ENCODE measurements at places on chromosomes 6 and 20. TPM values are rescaled to one million over a fixed set of nuclear protein-coding genes. Genes with fewer than 3 reads are reported as not detected.

The TRAPPC3L gene
- total RNA-seq, result not detected

The NNAT gene
- total RNA-seq, result 44.4 TPM

The MOCS1 gene
- 90.1 TPM for total RNA-seq

The SLC17A2 gene
- not detected for total RNA-seq

The PTCHD4 gene
- total RNA-seq, result 0.72 TPM

The UBE3D gene
- total RNA-seq, result 8.0 TPM

The KIF25 gene
- not detected for total RNA-seq

DNA sequence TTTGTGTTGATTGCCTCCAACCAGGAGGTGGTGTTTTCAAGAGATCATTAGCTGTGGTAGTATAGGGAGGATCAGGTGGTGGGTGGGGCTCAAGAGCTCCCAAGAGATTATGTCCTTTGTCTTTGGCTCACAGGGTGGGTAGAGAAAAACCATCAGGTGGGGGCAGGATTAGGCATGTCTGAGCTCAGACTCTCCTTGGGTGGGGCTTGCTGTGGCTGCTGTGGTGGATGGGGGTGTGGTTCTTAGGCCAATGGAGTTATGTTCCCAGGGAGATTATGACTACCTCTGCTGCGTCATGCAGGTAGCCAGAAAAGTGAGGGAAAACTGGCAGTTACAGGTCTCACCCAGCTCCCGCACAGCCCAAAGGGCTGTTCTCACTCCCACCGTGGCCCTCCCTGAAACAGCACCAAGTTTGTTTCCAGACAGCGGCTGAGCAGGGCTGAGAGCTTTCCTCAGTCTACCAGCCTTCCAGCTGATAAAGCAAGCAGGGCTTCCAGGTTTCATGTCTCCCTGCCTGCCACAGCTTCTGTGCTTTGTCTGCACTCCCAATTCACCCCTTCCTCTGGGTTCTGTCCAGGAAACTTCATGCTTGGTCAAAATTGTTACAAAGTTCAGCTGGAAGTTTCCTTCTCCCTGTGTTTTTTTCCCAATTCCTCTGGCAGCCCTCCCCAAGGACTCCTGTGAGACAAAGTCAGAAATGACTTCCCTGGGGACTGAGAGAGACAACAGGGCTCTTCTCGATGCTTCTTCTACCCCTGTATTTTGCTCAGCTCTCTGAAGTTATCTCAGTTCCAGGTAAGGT is 481.1 kb upstream of the MAN1A1 start:
- DNase-seq, result no peak

DNA sequence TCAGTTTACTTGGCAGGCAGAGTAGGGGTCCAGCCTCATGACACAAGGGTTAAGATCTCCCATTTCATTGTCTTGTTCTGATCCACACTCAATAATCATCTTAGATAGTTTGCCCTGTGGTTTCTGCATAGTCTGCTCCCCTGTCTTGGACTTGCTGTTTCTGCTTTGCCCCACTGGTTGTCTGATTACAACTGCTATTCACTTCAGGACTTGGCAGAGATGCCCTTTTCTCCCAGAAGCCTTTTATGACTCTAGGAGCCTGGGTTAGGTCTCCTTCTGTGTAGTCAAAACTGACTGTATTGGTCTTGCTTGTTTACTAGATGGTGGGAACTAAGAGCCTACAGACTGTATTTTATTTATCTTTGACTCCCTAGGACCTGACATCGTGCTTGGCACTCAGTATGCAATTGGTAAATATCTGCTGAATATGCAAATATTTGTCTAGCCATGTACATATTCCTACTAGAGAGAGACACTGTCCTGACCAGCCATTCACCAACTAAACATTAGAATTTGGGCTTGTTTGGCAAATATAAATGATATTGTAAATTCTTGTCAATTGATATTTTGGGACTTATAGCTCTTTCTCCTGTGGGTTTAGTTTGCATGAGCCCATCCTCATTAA is 165.9 kb upstream of the KCNK16 start:
- DNase-seq, result no peak

DNA sequence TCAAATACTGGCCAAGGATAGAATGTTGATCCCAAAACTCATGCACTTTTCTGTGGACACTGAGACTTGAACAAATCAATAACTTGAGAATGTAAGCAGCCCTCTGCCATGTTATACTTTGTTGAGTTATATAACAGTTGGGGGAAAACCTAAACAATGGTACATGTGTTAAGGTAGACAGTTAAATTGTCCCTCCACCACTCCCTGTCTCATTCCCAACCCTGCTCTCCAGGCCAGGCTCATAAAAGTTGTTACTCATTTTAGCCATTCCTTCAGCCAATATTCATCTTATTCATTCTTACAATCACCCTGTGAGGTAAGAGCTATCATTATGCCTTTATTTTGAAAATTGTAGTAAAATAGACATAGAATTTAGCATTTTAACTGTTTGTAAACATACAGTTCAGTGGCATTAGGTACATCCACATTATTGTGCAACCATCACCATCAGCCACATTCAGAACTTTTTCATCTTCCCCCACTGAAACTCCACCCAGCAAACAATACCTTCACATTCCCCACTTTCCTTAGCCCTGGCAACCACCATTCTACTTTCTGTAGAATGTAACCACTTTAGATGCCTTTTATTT is 38.2 kb upstream of the IER3 start:
- no peak for DNase-seq

- no peak for DNase-seq
These were observed 312.8 kb upstream of the JAG1 start for GRCh38 chr20:10986586-10986985.

DNA sequence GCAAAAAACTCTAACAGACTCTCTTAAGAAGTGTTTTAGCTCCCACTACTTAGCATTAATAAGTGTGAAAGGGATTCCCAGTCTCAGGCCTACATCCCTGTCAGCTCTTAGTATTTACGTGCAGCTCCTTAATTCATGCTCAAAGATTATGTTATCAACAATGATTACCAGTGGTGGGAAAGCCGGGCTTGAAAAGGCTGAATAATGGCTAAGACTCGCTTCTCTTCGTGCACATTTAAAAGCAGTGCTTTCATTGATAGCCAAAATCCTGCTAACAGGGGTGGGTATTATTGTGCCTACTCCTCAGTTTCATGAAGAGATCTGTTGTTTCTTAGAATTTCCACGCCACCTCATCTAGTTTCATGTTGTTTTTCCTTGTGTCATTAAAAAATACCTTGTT is 518.8 kb downstream of the GRIK2 start:
- no peak for DNase-seq

DNA sequence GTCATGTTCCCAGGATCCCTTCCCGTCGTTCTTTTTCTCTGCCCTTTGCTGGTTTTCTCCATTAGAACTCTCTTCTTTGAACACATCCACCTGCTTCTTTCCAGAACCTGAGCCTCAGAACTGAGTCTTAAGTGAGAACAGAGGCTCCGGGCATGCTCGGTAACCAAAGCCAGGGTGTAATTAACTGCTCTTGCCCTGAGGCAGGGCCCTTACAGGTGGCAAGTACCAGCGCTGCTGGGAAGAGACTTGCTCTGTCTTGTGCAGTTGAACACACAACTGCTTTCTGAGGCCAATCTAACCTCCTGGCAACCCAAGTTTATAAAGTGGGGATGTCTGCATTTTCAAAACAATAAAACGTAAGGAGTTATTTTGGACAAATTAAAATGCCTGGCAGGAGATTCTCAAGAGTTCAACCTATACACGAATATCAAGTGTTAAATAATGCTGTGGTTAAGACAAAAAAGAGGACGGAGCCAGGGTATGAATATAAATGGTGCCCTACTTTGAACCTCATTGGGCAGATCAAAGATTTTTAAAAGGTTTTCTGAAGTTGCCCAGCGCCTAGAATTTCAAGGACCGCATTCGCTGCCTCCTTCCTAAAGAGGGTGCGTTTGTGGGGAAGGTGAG is 12.4 kb upstream of the DEK start:
- DNase-seq, result no peak

- no peak for DNase-seq
These were observed 481.3 kb upstream of the CITED2 start for GRCh38 chr6:139855671-139856311.

DNA sequence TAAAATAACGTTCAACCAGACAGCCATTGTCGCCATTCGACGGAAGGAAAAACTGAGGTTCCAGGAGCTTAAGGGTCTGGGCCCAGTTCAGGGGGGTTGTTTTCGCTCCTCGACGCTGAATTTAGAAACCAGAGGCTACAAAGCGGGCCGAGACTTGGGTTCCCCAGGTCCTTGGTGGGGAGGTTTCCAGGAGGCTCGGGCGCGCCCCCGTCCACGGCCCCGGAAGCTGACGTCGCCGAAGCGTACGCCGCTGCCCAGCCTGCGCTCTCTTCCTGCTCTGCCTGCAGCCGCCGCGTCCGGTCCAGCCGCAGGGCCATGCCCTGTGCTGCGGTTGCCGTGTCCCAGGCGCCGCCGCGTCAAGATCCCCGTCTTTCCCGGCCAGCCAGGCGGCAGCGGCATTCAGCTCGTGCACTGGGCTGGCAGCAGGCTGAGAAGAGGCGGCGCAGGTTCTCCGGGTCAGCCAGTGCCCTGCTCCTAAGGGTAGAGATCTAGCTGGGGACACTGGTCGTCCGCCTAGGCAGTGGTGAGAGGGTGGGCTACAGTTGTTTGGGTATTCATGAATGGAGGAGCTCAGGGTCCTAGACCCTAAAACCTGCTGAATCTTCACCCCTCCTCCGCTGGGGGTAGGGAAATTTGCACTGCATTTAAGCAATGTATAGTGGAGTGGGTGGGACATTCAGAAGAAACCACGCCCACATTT is 901 bp upstream of the TRIM26 start:
- DNase-seq, result peak; percentile 30

GRCh38 chr6:17289630-17290061 is 8.5 kb downstream of the RBM24 start:
- no peak for DNase-seq

GRCh38 chr20:57013217-57013616 is 253.2 kb downstream of the BMP7 start:
- DNase-seq, result no peak

GRCh38 chr20:46014517-46015396 is 6.0 kb downstream of the MMP9 start:
- DNase-seq, result no peak

GRCh38 chr6:163080228-163080627 is 334.3 kb upstream of the QKI start:
- no peak for DNase-seq

GRCh38 chr6:1960486-1961142 is 284.8 kb downstream of the GMDS start:
- no peak for DNase-seq

DNA sequence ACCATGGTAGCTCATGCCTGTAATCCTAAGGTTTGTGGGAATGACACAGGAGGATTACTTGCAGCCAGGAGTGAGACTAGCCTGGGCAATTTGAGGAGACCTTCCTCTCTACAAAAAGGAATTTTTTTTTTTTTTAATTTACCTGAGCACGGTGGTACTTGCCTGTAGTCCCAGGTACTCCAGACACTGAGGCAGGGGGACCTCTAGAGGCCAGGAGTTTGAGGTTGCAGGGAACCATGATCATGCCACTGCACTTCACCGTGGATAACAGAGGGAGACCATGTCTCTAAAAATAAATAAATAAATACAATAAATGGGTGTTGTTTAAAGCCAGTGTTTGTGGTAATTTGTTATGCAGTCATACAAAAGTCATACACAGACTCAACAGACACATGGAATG is 2.4 kb upstream of the HLA-F start:
- DNase-seq, result no peak

GRCh38 chr6:111721753-111722154 is 116.1 kb upstream of the TRAF3IP2 start:
- DNase-seq, result no peak

GRCh38 chr20:15256676-15257568 is 919.5 kb upstream of the FLRT3 start:
- no peak for DNase-seq

GRCh38 chr6:21157186-21157929 is 436.2 kb upstream of the SOX4 start:
- DNase-seq, result no peak

DNA sequence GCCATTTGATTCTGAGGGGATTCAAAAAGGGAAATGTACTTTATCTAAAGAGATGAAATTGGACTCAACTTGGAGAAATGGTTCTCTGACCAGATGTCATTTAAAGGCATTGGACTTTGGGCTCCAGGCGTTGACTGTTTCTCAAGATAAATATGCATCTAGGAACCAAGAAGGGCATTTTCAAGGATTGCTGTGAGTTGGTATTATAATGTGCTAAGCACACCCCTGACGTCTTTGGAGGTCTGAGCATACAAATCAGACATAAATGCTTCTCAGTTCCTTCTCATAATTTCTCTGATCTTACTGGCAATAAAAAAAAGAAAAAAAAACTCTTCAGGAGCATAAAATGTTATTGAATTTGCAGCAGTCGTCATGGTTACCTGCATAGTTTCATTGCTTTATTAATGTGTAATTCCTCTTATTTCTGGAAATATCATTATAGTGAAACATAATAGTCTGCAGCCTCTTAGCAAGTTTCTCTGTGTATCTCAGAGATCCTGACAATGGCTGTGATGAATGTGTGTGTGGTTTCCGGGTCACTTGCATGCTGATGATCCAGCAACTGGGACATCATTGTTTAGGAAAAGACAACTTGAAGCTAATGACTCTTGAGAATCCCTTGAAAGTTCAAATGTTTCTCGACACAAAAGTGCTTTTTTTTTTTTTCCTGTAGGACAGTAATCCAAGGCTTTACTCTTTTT is 136.0 kb downstream of the AIG1 start:
- DNase-seq, result no peak

GRCh38 chr20:35329435-35330139 is 37.4 kb upstream of the FAM83C start:
- no peak for DNase-seq

GRCh38 chr6:46933751-46934150 is 12.0 kb upstream of the ADGRF5 start:
- DNase-seq, result no peak

- DNase-seq, result no peak
These were observed 144.2 kb downstream of the JARID2 start for GRCh38 chr6:15389765-15390723.

- no peak for DNase-seq
These were observed 1.1 kb upstream of the SLC4A11 start for GRCh38 chr20:3239867-3240775.

GRCh38 chr6:113350461-113350860 is 506.7 kb upstream of the MARCKS start:
- no peak for DNase-seq

DNA sequence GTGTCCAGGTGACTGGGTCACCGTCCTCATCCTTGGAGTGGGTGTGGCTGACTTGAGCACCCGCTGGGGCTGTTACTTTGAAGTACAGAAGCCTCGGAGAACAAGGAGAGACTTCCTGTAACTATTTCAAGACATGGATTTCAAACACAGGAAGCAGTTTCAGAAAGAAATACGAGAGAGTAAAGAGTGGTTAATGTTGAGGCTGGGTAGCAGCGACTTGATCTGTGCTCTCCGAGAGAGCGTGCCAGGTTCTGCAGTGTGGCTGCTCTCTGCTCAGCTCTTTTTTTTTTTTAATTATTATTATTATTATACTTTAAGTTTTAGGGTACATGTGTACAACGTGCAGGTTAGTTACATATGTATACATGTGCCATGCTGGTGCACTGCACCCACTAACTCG is 17.5 kb upstream of the EFCAB8 start:
- no peak for DNase-seq
